CD8-positive, alpha-beta T cell (primary cell): ENCODE measurements at places on chromosomes 1 and 21.

DNA sequence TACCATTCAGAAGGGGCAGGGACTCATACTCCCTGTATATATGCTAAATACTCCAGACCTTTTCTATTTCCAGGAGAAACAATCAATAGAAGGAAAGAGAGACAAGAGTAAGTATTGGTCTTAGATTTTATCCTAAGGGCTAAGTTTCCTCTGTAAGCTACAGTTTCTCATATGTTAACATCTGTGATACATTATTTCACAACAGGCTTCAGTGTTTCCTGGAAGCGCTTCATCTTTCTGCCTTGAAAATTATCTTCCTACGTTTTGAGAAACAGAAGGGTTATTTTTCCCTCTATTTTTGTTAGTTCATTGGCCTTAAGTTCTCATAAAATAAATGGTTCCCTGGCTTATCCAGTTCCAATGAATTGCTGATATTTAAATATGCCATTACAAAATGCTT lies 15.6 kb downstream of the FMO1 start:
- no peak for DNase-seq

GRCh38 chr21:35622612-35623011 lies 437.7 kb downstream of the SETD4 start:
- DNase-seq: no peak

- DNase-seq: no peak
These were observed 17.5 kb upstream of the VSIG8 start for GRCh38 chr1:159879977-159880376.

DNA sequence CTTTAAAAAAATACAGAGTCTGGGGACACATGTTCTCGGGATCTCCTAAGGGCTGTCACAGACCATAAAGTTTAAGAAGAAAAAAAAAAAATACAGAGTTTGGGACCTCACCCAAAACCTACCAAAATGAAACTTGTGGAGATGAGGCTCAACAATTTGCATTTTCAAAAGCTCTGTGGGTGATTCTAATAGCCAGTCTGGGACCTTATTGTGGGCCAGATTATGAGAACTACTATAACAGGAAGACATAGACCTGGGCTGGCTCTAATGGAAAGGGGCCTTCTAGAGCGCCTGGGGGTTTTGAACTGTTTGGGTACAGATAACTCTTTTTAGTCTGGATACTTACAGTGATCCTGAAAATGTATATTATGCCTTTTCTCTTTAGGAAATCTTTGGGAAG lies 69.1 kb downstream of the LAMC1 start:
- DNase-seq: no peak

DNA sequence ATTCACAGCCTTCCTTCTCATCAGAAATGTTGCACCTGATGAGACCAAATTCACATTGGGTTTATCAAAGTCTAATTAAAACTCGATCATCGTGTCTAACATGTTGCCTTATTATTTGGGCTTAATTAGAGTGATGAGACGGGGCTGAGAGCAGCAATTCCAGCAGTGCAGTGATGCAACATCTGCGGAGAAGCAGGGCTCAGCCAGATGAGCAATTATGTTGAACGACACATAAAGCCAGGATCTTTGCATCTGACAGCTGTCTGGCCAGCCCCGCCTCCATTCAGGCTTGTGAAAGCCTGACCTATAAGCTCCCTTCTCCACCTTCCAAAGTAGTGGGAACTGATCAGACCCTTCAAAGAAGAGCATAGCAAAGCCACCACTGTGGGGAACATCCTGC lies 109.8 kb downstream of the C1orf94 start:
- no peak for DNase-seq

DNA sequence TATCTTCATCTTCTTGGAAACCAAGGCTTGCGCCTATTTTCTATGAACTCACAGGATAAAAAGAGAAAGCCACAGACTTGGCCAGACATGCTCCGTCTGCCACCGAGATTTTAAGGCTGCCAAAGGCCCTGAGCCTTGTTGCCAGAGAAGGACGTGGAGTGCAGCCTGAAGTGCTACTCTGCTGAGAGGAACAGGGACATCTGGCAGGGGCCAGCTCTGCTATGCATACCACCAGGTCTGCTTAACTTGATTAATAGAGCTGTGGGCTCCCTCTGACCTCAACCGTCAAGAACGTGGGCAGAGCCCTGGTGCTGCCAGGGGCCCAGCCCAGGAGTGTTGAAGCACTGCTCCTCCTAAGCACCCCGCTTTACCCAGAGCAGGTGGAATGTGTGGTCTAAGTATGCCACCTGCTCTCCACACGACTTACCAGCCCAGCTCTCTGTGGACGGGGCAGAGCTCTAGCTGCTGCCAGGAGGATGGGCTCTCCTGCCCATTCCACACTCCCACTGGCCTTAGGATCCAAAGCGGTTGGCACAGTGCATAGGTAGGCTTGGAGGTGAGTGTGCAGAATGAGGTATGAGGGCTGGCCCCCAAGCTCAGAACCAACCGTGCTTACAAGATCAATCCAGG lies 10.6 kb downstream of the HCRTR1 start:
- DNase-seq: no peak
